ENCODE measurements at places on chromosomes 1 and 21.

DNA sequence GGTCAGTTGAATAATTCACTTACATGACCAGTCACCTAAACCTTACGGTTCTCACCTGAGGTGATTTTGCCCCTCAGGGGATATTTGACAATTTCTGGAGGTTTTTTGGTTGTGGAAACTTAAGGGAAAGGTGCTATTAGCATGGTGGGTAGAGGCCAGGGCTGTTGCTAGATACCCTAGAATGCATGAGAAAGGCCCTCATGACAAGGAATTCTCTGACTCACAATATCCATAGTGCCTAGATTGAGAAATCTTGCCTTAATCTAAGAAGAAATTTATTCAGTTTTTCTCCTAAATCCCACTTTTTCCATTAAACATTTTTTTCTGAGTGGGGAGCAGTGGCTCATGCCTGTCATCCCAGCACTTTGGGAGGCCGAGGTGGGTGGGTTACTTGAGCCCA lies 119.7 kb downstream of the TGFB2 start:
- DNase-seq, result peak; percentile 60

DNA sequence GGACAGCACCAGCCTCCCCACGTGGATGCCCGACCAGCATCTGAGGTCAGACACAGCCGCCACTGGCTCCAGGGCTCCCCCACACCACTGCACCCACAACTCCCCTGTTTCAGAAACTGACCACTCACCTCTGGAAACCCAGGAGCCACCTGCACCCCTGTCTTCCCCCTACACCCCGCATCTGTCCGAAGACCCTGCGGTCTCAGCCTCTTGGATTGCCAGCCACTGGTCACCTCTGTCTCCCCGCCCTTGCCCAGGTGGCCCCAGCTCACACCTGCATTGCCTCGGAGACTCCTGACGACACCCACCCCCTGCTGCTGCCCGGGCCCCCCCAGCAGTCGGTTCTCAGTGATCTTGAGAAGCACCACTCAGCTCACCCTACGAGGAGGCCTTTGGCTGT lies 21.3 kb upstream of the NPHP4 start:
- no peak for DNase-seq

DNA sequence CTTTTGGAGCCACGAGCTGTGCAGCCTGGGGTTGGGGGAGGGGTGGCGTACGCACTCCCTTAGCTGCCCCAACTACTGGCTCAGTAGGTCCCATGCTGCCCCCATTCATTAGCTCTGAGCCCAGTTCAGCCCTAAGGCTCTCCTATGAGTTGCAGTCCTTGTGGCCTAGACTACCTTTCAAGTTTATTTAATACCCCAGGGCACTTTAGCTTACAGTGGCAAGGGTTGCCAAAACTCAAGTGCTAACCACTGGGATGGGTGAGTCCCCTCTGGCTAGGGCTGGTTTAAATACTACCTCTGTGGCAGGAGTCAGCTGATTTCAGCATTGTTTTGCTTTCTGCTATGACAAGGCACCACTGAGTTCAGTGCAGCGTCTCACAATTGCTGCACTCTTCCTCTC lies 118.2 kb downstream of the ODF2L start:
- no peak for DNase-seq

DNA sequence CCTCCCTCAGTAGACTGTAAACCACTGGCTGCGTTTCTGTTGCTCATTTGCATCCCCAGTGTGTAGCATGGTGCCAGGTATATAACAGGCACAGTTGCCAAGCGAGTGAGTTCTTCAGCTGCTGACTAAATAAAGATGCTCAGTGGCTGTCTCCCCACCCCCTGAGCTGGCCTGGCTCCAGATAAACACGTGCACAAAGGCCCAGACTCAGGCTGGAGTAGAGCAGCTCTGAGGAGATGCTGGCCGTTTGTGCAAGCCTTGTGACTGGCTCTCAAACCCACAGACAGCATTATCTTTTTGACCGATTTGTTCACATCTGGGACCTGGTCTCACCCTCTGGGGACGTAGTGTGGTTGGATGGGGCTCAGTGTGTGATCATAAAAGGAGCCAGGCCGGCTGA lies 7.1 kb downstream of the CHRNB2 start:
- peak; percentile 27 for DNase-seq

GRCh38 chr1:232287676-232288569 lies 342.0 kb downstream of the SIPA1L2 start:
- DNase-seq, result no peak

DNA sequence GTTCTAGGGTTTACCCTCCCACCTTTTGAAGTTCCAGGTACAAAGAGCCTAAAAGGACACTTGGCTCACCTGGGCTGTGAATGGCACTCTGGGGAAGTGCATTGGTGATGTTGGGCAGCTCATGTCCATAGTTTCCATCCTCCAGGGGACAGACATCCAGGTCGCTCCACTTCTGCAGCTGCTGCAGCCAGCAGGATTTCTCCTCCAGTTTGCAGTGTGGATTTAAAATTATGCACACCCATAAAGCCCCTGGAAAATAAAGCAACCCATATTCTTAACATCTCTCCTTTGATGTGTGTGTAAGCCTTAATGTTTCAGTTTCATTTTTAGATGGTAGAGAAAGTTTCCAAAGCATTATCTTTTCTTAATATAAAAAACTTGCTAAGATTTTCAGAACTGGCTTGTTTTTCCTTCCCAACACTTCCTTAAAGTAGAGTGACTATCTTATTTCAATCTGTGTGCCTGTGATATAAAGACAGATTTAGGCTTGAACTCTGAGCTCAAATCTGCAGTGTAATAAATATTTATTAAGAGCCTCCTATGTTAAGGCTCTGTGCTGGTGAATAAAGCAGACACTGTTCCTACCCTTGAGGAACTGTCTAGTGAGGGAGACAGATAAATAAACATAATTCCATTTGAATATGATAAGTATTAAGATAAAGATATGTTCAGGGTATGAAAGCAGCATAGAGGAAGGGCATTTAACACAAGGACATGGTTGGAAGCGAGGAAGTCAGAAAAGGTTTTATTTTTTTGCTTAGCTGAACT lies 39.1 kb downstream of the UROD start:
- no peak for DNase-seq

GRCh38 chr1:62467092-62467491 lies 30.2 kb downstream of the USP1 start:
- DNase-seq, result no peak

GRCh38 chr1:227761621-227762230 lies 26.5 kb downstream of the SNAP47 start:
- no peak for DNase-seq

DNA sequence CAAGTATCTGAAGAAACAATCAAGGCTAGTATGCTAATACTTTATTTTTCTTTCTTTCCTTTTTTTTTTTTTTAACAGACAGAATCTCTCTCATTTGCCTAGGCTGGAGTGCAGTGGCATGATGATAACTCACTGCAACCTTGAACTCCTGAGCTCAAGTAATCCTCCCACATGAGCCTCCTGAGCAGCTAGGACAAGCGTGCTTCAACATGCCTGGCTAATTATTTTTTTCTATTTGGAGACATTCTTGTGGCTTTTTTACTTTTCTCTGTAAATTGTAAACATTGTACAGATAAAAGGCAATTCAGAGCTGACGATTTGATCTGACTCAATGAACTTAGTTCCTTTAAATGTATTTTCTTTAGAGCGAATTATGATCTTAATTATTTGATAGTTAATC lies 41.4 kb downstream of the CCDC18 start:
- no peak for DNase-seq

- DNase-seq, result no peak
These were observed 11.9 kb upstream of the VAV3 start for GRCh38 chr1:107976836-107977235.

DNA sequence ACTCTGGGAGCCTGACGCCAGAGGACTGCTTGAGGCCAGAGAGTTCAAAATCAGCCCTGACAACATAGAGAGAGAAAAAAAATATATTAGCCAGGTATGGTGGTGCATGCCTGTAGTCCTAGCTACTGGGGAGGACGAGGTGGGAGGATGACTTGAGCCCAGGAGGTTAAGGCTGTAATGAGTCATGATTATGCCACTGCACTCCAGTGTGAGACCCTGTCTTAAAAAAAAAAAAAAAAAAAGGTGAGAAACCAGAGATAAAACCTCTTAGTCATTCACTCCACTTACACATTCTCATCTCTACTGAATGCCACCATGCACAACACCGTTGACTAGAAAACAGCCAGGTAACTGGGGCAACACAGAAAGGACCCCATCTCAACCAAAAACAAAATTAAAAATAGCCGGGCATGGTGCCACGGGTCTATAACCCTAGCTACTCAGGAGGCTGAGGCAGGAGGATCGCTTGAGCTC lies 178.1 kb downstream of the SLC45A1 start:
- DNase-seq, result peak; percentile 46

DNA sequence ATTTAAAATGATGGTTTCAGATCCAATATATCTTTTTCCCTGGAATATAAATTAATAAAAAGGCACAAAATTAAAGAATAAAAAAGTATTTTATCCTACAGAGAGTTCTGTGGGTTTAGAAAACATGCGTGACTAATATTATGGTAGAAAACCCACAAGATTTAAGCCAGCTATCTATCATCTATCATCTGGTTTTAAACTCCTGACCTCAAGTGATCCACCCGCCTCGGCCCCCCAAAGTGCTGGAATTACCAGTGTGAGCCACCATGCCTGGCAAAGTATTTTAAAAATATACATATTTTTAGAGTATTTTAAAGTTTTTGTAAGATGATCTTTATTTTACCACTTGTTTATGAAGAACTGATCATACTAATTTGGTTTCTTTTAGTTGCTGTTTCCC lies 79.5 kb downstream of the NRIP1 start:
- DNase-seq, result no peak

DNA sequence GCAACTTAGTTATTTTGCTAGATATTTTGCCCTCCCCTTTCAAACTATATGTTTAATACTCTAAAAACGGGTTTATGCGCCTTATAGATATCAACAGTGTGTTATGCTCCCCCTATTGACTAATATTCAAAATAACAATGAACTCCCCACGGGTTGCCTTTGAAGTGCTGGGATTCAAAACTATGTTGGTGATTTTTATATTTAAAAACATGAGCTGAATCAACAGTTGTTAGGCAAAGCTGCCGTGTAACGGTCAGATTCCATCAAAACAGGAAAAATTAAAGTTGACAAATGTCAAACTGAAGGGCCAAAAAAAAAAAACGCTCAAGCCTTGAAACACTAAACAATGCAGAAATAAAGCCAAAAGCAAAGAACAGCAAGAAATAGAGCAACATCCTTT lies 2.5 kb downstream of the TGFBR3 start:
- peak; percentile 75 for DNase-seq

DNA sequence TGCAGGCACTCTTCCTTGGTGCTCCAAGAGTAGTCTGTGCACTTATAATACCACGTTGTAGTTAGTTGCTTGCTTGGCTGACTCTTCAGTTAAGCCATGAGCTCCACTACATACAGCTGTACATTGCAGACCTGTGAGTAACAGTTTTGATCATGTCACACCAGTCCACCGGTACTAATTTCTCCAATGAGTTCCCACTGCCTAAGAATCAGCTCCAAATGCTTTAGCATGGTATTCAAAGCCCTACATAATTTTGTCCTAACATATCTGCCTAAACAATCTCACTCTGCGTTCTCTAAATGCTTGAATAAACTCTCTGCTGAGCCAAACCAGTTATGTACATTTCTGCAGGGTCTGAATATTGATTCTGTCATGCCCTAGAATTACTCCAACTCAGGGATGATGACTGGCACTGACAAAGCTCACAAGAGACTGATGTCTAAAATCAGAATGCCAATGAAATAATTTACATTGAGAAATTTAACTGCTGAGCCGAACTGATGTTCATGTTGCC lies 200.7 kb downstream of the LHX8 start:
- DNase-seq, result peak; percentile 15

DNA sequence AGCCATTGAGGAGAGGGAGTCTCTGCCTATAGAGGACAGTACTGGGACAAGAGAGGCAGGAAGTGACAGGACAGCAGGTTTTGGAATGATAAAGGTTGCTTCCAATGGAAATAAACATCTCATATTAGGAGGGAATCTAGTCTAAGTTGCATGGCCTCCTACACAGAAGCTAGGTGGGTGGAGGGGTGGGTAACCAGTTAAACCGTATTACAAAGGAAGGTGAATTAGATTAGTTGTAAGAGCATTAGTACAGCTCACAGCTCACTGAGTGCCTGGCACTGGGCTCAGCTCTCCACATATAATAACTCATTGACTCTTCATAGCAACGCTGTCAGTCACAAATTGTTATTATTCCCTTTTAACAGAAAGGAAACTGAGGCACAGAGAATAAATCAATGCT lies 468.1 kb downstream of the PTPRU start:
- no peak for DNase-seq

DNA sequence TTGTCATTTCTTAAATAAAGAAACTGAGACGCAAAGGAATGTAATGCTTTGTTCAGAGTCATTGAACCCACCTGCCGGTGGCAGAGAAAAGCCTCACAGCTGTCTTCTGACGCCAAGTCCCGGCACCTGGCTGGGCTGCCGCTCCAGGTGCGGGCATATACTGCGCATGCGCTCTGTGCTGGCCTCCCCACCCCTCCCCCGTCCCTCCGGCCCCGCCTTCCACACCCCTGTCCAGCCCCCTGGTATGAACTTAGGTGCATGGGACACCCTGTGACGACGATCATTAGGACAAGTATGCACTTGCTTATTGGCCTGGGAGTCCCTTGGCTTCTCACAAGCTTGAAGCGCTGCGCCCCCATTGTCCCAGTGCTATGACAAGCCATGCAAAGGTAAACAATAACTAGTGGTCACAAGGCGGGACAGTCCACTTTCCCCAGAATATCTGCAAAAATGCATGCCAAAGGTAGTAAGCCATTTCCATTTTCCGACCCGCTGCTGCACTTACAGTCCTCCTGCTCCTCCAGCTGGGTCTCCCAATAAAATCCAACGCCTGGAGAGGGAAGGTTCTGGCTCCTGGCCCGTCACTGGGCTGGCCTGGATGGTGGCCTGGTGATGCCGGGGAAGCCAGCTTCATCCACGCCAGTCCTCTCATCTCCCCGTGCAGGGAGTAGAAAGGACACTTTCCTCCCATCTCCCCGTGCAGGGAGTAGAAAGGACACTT lies 100.4 kb downstream of the PSMG1 start:
- no peak for DNase-seq
